ENCODE measurements at places on chromosomes 6 and 20.

- peak; percentile 29 for DNase-seq
Measured at GRCh38 chr6:551405-551804, 105.5 kb downstream of the HUS1B start.

- DNase-seq: no peak
Measured at GRCh38 chr20:33072362-33072761, 7.1 kb upstream of the BPIFB4 start.

- no peak for DNase-seq
Measured at GRCh38 chr6:107106165-107106564, 9.2 kb downstream of the BEND3 start.

DNA sequence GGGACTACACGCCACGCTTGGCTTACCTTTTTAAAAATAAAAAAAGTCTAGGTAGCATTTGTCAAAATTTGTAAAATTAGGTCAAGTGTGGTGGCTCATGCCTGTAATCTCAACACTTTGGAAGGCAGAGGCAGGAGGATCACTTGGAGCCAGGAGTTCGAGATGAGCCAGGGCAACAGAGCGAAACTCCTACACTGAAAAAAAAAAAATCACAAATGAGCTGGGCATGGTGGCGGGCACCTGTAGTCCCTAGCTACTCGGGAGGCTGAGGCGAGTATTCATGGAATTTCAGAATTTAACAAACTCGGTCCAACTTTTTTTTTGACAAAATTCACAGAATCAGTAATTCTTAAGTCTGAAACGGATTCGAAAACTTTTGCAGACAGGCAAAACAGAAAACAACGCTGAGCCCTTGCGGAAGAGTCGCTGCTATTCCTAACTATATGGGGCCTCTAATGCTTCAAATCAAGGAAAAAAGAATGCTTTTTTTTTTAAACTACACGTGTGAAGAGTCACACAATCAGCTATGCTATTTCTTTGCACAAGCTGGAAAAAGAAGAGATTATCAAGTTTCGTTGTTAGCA is 62.9 kb downstream of the GTF2H5 start:
- DNase-seq: no peak

DNA sequence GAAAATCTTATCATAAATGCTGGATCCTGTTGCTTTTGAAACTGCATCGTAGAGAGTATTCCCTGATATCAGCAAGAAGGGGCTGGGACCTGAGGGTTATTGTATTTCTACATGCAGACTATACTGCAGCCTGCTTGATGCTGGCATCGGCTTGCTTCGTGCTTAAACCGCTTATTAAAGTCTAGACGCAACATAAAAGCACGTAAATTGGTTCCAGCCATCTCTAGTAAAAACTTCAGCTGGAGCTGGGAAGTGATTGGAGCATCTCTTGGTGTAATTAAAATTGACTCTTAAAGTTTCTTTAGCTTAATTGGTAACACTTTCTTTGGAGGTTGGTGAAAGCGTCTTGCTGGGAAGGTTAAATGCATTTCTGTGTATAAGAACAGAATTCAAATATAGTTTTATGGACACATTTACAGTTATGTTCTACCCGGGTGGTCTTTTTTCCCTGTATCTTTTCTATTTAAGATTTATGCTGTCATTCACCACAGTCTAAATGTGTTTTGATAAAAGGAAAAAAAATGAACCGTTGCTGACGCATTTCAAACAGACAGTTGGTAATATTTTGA is 139.0 kb upstream of the JAG1 start:
- no peak for DNase-seq

DNA sequence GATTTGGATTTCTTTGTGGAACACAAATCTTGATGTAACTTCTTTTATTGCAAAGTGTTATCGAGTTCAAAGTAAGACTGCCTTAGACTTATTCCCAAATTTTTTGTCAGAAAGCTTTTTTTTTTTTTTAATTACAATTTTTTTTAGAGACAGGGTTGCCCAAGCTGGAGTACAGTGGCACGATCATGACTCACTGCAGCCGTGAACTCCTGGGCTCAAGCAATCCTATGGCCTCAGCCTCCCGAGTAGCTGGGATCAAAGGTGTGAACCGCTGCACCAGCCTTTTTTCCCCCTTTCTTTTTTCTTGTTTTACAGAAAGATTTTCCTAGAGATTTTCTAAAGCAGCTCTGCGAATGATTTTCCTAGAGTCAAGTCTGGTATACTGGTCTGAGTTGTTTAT is 2.8 kb downstream of the RIOK1 start:
- no peak for DNase-seq

GRCh38 chr20:57281900-57282299 is 15.5 kb upstream of the BMP7 start:
- DNase-seq: no peak

- no peak for DNase-seq
Measured at GRCh38 chr20:51419646-51420045, 122.9 kb downstream of the NFATC2 start.

- no peak for DNase-seq
Measured at GRCh38 chr6:89392823-89393222, 19.2 kb downstream of the RRAGD start.

- DNase-seq: no peak
Measured at GRCh38 chr6:158073776-158074175, 92.1 kb downstream of the SYNJ2 start.

GRCh38 chr20:15643713-15644112 is 929.5 kb downstream of the KIF16B start:
- DNase-seq: no peak

GRCh38 chr6:45054610-45055009 is 273.5 kb upstream of the RUNX2 start:
- no peak for DNase-seq

DNA sequence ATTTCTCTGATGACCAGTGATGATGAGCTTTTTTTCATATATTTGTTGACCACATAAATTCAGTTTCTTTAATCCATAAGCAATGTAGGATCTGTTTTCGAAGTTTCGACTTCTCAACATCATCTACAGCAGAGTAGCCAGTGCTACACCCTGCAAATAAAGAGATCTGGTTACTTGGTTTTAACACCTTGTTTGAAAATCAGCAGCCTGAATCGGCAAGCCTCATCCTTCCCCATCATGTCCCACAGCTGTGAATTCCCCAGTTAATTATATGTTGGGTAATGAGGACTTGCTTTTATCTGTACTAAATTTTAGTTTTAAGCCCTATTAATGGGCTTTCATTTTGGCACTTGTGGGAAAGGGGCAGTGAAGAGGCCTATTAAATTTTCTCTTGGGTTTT is 80.6 kb downstream of the BMP2 start:
- DNase-seq: no peak

DNA sequence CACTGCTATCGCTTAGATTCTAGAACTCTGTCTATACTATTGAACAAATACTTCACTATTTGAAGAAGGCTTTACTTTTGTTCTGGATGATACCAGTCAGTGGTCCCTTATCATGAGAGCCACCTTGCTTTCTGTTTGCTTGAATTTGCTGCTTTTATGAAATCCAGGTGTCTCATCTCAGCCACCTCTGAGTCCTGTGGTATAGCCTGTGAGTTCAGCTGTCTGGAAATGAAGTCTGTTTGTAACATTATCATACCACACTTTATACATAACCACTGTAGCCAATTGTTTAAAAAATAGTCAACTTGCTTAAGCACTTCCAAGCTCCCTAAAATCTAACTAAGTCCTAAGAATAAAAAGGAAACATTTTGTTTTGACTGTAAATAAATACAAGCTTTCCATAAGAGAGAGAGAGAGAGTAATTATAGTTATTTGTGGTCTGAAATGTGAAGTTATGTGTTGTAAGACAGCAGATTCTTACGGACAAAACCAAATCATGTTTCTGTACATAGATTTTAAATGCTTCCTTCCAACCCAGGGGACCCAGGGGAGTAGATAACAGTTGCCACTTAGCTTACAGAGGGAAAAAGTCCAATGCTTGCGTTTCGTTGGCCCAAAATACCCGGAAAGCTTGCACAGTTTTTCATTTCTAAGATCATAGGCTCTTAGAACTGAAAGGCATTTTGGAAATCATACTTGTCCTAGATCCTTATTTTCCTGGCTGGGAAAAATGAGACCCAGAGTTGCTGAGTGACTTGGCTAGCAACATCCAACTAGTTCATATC is 1107.8 kb upstream of the FLRT3 start:
- no peak for DNase-seq

- DNase-seq: no peak
Measured at GRCh38 chr6:4402477-4402976, 267.2 kb upstream of the ECI2 start.

- no peak for DNase-seq
Measured at GRCh38 chr20:50240092-50240491, 49.5 kb downstream of the CEBPB start.

DNA sequence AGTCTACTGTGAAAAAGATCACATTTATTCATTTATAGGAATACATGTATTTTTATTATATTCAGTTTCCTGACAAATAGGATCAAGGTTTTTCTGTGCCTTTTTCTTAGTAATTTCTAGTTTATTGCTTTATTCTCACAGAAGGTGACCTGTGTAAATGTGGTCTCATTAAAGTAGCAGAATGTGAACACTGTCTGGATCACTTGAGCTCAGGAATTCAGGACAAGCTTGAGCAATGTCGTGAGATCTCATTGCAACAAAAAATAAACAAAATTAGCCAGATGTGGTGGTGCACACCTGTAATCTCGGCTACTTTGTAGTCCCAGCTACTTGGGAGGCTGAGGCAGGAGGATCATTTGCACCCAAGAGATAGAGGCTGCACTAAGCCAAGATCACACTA is 516.7 kb downstream of the CDKAL1 start:
- no peak for DNase-seq

DNA sequence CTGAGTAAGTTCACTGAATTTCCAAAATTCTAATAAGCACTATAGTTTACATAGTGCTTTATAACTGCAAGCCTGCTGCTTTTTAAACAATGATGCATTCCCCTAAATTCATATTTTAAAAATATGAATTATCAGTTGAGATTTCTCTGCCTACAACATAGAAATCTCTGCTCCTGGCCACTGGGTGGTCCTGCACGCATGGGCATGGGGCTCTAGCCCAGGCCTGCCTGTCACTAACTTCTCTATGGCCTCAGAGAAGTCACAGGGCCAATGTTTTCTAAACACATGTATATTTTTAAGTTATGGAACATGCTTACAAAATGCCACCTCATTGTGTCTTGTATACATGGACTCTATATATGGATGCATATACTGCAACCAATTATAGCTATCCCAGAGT is 211.0 kb downstream of the FOXC1 start:
- no peak for DNase-seq

- no peak for DNase-seq
Measured at GRCh38 chr6:20931093-20931492, 396.8 kb downstream of the CDKAL1 start.

DNA sequence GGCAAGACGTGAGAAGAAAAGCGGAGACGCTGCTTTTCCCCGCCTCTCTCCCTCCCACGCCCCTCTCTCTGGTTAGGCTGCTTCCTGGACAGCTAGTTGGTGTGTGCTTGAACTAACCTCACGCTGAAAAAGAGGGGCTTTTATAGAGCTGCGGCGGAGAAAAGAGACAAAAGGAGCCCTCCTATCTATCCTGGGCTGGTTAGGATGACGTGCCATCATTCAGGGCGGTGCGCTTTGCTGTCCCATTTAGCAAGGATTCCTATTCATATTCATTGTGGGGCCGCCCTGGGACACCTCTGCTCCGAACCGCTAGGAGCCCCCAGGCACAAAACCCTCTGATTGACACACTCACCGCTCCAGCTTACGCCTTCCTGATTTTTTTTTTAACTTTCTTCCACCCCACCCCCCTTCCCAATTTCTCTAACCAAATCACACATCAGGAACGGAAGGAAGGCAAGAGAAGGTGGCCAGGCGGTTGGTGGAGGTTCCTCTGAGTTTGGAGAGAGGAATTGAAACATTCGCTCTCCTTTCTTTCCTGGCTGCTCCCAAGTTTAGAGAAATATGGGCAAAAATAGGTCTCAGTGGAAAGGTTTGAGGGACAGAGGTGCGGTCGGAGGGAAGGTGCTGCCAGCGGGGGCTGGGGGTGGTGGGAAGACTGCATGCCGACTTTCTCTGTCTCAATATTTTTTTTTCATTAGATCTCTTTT is at the start of gene OLIG3:
Gene OLIG3 (minus strand): TSS at position 114 of the 707 bp plus-strand sequence. CDS start 224 bp downstream, outside the sequence.
- DNase-seq: no peak

DNA sequence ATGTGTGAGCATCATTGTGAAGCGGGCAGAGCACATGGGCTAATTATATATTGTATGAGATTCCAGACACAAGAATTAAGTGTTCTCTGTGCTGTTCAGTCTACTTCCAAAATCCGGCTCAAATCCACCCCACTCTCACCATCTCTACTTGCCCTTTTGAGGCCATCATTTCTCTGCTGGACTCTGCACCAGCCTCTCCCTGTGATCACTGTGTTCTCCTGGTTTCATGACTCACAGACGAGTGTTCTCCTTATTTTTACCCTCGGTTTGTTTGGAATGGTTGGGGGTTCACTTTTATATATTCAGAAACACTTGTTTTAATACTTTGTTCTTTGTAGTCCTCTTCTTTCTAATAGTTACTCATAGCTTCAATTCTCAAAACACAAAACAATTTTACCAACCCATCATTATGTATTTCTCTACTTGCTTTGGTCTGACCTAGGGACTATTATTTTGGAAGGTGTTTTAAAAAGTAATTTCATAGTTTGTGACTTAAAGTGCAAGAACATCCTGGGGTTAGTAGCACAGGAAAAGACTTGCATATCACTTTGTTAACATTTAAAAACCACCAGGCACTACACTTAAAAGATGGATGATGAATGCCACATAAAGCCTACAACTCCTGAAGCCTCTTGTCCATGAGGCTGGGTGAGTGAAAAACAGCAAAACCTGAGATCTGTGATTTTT is 82.7 kb downstream of the UST start:
- DNase-seq: no peak

DNA sequence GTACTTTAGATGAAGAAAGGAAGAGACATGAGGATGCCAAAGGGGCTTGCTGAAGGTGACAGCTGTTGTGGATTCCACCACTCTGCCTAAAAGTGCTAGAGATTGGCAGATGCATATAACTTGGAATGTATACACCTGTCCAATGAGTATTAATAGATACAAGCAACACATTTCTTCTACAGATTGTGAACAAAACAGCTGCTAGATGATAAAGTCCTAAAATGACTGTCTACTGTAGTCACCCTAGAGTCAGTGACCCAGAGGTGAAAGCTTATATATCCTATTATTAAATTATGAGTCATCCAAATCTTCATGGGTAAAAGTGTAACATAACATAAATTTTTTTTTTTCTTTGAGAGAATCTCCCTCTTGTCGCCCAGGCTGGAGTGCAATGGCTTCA is 5.2 kb downstream of the RNF217 start:
- no peak for DNase-seq

- peak; percentile 59 for DNase-seq
Measured at GRCh38 chr6:34465531-34466241, at the start of gene PACSIN1. TSS of gene PACSIN1 (plus strand) at chr6:34466076. CDS start at chr6:34526306, 60,230 bp downstream.
